ENCODE measurements at places on chromosomes 12 and 14. TPM values are rescaled to one million over a fixed set of nuclear protein-coding genes. Genes with fewer than 3 reads are reported as not detected.
A peak's percentile ranks its signal among the peaks of the same experiment; 100 is the strongest.

DNA sequence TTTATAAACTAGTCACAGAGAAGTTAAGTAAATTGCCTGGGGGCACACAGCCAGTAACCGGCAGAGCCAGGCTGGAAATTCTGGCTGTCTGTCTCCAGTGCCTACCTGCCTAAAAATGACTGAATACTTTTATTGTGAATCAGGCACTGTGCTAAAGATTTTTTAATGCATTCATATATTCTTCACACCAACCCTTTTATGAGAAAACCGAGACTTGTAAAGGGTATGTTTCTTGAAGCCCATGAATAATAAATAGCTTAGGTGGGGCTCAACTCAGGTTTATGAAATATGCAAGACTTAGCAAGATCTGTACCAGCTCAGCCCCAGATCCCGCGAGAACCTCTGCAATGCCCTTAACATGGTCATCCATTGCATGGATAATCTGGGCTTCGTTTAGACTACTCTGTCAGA lies 60.8 kb downstream of the TMCC3 start:
- no peak for DNase-seq

DNA sequence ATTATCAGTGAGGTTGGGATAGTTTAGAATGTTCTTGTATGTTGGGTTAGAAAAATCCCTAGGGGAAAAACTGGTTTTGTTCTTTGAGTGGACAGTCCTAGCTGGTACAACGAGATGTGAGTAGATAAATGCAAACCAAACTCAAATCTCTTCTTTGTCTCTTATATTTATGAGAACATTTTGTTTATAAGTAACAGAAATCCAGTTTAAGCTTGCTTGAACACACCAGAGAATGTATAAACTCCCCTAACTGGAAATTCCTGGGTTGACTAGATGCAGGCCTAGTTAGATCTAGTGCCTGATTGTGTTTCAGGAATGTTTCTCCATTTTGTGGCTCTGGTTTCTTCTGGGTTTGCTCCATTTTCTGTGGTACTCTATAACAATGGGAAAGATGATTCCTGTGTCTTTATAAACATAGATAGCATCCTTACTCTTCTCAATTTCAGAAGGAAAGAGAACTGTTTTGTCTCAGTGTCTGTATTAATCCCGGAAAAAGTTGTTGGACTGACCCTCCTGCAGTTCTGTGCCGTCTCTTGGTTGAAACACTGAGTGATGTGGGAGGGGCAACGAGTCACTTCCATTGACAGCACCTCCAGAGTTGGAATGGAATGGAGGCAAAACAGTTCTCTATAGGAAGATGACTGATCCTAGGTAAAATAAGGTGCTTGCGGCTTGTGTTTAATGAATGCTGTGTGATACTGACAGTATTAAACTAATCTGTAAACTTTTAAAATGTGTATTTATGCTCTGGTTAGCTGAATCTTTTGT lies 244.8 kb downstream of the TMTC2 start:
- DNase-seq = no peak

DNA sequence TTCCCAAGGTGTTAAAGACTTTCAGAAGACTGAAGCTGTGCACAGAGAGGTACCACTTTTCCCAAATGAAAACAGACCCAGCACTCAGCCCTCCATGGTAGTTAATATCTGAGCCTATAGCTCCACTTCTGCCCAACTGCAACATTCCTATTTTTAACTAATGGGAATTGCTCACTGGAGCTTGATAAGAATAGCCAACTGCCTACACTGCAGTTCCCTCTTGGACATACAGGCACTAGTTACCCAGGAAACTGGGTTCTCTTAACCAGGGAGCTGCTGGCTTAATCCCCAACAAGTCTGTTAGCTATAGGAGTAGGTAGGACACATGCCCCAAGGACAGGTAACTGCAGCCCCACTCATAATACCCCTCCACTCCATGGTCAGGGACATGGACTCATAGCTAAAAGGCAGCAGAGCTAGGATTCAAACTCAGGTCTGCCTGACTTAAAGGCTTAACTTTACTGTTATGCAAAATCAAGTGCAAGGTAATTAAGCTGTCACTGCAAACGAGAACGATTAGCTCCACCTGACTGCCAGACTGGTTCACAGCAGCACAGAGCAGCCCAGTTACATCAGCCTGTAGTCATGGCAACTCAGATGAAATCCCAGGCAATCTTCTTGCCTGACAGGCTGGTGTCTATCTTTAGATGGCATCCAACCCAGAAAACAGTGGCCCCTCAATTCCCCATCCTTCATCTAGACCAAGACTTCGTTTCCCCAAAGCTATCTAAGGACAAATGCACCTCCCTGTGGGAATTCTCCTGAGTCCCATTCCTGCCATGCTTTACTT lies 77.1 kb upstream of the ACTN1 start:
- peak; percentile 27 for DNase-seq

GRCh38 chr14:34937876-34938275 lies 44.9 kb upstream of the SRP54 start:
- no peak for DNase-seq

DNA sequence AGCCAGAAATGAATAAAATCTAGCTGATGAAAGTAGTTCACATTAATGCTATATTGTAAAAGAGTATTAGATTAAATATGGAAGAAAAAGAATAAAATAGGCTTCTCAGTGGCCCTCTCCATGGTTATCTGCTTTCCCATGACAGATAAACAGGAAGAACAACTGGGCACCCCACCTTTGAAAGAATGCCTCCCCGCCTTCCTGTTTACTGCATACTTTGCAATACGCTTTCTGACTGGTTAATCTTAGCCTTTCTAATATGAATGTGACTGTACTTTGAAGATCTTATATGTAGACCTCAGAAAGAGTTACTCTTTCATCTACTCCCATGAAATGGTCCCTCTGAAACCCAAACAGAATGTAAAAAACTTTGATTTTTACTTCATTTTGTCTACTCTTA lies 34.1 kb upstream of the DAAM1 start:
- no peak for DNase-seq

The CCDC38 gene
- total RNA-seq = 0.89 TPM

DNA sequence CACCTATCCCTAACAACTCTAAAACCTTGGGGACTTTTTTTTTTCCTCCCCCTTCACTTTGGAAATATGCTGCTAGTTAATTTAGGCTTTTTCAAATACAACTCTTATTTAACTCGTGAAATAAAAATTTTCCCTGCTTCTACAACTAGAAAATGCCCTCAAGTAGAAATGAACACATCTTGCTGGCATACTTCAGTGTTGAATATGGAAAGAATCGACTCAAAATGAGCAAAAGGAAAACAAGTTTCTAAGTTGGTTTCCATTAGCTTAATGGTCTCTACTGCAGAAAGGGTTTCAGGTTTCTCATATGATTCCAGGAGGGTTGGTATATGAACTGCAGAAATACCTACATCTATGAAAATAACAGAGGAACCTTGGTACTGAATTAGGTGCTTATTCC lies 118.3 kb upstream of the TMTC1 start:
- no peak for DNase-seq

- no peak for DNase-seq
Measured at GRCh38 chr12:47078733-47079467, 521 bp upstream of the PCED1B start.

- DNase-seq = no peak
Measured at GRCh38 chr12:22653791-22654190, 28.8 kb downstream of the ETNK1 start.

The ART4 gene
- not detected for total RNA-seq

The PRB3 gene
- total RNA-seq = not detected

DNA sequence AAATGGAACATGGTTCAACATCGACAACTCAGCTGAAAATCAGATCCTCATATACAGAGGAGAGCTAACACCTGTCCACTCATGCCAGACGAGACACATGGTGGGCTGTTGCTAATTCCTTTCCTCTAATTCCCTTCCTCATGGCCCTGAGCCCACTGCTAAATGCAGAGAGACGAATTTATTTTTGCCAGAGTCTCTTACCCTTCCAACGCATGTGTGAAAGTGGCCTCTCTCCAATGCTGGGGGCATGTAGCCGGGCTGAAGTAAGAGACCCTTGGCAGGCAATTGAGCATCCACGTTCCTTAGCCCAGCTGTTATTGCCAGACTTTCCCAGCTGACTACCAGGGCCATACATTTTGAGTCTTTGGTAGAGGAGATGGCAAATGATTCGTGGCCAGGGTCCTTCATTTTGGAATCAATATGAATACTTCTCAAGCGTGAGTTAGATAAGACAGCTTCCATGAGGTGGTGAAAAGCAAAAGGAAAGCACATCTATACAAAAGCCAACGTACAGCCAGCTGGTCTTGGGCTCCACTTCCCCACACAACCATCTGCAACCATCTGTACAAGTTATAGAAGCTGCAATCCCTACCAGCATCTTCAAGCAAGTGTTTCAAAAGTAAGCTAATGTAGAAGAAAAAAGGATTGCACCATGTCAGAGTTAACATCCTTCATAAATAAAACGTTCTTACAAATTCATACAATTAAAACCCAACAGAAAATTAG lies 28.6 kb downstream of the CORO1C start:
- DNase-seq = no peak

GRCh38 chr12:124915239-124916236 lies 1.1 kb upstream of the UBC start:
- peak; percentile 81 for DNase-seq

- no peak for DNase-seq
Measured at GRCh38 chr12:7072035-7072434, 11.5 kb downstream of the C1S start.

- DNase-seq = no peak
Measured at GRCh38 chr12:2509137-2509536, 285.6 kb upstream of the FKBP4 start.

The GPHB5 gene
- total RNA-seq = not detected

The SINHCAF gene
- 105 TPM for total RNA-seq

GRCh38 chr12:28171356-28172060 lies 18.7 kb upstream of the CCDC91 start:
- DNase-seq = no peak

The MYF6 gene
- not detected for total RNA-seq

GRCh38 chr12:97568336-97569180 lies 106.0 kb downstream of the RMST start:
- DNase-seq = no peak

- DNase-seq = no peak
Measured at GRCh38 chr14:68225321-68225720, 405.7 kb downstream of the RAD51B start.

DNA sequence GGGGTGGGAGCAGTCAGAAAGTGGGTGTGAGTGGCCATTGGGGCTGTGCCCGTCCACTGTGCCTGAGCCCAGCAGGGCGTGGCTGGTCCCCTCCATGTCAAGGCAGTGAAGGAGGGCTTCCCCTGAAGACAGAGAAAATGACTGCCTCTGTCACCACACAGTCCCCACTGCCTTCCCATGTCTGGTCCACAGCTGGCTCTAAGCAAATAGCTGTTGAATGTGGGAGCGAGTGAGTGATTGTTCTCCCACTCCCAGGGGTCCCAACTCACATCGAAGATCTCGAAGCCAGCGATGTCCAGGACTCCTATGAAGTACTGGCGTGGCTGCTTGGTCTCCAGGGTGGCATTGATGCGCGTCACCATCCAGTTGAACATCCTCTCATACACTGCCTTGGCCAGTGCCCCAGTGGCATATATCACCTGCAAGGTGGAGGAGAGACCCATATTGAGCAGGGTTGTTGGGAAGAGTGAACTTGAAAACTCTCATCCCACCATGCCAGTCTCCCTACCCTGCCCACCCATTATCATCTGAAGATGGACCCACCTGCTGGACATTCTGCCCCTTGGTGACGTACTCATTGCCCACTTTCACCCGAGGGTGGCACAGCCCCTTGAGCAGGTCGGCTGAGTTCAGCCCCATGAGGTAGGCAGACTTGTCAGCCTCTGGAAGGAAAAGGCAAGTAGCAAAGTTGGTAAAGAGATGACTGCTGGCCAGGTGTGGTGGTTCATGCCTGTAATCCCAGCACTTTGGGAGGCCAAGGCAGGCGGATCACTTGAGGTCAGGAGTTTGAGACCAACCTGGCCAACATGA lies 6.6 kb downstream of the MYH7 start:
- DNase-seq = no peak

- no peak for DNase-seq
Measured at GRCh38 chr14:81263777-81264410, 43.1 kb upstream of the GTF2A1 start.

The PPFIBP1 gene
- 75.1 TPM for total RNA-seq

The TNS2 gene
- 12.1 TPM for total RNA-seq

The CD163L1 gene
- 5.9 TPM for total RNA-seq

The PTGER2 gene
- total RNA-seq = 0.42 TPM

The RD3L gene
- not detected for total RNA-seq

DNA sequence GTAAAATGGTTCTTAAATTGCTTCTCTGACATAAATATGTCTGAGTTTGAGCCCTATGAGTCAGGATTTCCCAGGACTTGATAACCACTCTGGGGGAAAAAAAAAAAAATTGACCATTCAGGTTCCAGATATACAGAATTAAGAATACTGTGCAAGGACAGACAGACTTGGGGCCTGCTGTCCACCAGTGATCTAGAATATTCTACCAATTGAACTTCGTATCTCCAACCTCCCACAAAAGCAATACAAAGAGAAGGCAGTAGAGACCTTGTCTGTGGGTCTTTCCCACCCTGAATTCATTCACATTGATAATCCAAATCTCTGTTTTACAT lies 4.1 kb downstream of the SINHCAF start:
- no peak for DNase-seq

- DNase-seq = no peak
Measured at GRCh38 chr12:47297993-47298392, 218.2 kb upstream of the AMIGO2 start.

DNA sequence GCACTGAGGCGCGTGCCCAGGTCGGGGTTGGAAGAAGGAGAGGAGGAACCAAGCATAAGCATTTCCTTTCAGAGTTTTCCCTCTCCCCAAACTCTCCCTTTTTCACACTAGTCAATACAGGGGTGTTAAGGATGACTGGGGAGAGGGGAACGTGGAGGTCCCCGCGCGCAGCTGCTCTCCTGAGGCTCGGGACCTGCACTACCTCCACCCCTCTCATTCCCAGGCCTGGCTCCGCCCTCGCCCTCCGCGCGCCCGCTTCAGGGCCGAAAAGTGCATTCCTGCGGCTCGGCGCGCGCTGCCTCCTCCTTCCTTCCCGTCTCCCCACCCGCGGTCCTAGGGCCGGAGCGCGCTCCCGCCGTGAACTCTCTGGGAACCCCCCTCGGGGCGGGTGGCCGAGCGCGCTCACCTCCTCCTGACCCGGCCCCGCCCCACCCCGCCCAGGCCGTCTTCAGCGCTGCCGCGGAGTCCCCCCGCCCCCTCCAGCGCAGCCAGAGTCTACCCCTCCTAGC lies 11.3 kb downstream of the RARG start:
- peak; percentile 91 for DNase-seq

DNA sequence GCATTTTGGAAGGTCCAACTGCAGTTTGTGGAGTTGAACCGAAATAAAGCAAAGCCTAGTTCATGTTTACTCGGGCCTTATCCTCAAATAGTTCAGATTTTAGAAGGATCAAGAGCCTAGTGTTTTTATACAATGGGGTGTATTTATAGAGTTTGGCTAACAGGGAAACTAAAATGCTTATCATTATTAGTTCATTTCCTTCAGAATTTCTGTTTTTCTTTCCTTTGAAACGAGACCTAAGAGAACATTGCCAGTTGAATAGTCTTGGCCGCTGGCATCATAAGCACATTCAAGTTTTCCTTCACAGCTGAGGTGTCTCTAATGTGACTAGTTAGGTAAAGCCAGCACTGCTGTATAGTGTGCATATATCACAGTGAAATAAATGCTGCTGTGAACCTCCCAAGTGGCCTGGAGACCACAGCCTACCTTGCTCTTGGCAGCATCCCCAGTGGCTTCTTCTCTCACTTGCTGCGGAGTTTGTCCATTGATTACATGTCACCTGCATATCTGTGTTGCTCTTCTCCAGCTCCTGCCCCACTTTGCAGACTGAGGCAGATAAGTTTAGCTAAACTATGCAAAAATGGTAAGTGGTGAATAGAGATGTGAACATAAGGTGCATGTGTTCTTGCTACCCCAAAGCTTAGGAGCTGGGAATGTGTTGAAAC lies 88.8 kb downstream of the ANO6 start:
- no peak for DNase-seq
